ENCODE measurements at places on chromosomes 6 and 20.

GRCh38 chr6:25659633-25660368 lies 7.8 kb downstream of the SCGN start:
- DNase-seq = no peak

- no peak for DNase-seq
Measured at GRCh38 chr6:154319231-154319858, 37.3 kb downstream of the IPCEF1 start.

DNA sequence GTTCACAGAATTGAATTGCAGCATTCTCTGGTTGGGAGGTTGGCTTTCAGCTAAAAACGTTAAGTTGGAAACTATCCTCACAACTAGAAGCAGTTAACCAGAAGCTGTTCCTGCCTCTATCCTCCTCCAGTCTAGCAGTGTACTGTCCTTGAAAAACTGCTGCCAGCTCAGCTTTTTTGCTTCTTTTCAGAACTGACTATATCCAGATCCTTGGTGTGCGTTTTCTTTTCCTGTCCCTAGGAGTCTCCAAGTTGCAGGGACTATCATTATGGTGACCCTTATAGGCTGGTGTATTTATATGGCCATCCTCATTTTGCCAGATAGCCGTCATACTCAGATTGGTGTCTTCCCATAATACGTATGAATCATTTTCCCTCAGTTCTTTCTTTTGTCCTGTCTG lies 5.5 kb downstream of the ITCH start:
- DNase-seq = no peak

DNA sequence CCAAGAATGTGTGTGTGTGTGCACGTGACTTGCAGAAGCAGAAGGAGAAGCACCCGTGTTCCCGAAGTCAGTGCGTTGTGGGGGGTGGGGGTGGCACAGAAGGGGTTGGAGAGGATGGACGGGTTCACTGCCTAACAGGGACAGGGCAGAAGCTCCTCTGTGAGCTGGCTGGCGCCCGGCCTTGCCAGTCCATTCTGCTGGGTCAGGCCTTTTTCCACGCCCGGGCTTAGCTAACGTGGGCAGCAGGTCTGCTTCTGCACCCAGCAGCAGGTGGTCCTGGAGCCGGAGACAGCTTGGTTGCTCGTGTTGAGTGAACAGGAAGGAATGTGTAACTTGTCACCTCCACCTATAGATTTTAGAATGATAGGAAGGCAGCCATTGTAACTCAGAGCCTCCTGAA lies 374.4 kb downstream of the CDH4 start:
- no peak for DNase-seq

DNA sequence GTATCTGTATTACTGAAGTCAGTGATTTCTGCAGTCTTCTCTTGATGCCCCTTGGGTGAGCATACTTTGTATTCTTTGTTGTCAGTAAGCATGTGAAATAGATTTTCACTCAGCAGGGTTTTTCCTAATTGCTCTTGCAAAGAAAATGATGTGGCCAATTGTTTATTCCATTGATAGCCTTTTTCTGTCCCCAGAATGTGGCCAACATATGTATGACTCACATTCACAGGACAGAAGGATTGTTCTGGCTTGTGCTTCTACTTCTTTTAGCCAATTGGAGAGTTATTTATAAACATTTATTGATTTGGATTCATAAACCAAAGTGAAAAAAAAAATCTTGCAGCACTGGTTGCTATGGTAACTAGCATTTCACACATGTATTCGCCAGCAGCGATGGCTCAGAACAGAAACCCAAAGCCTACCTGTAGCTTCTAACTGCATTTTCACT lies 54.4 kb upstream of the RBM24 start:
- DNase-seq = no peak

- peak; percentile 48 for DNase-seq
Measured at GRCh38 chr6:42963855-42964605, 3.5 kb downstream of the GNMT start.

DNA sequence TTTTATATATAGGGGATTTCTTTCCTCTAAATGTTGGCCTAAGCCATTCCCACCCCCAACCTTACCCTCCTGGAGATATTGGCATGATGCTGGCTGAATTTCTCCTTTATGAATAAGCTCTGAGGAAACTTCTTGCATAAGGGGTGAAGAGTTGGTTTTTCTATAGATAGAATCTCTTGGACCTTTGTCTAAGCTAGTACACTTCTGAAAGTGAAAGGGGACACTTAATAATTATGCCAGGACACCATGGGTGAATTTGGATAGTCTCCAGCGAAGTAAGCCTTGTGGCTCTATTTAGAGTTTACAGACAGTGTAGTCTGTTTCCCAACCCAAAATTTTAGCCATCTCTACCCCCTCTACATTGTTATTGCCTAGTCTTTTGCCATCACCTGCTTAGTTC lies 27.1 kb upstream of the FABP7 start:
- DNase-seq = no peak

DNA sequence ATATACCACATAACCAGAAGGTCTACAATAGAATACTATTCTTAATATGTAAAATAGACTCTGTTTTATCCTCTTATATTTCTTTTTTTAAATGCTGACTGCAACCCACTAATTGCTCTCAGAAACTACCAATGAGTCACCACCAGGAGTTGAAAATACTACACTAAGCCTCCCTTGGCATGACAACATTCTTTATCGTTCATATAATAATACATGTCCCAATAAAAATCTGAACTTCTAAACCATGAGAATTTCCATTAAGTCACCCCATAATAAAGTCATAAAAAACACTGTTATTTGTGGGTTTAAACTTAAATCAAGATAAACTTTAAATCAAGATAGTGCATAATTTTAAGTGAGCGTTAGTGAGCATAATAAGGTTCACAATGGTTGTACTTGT lies 4.2 kb downstream of the HACE1 start:
- no peak for DNase-seq
